Glutamatergic neuron (in vitro differentiated cells): ENCODE measurements at places on chromosomes 7 and 10.

- no peak for DNase-seq
Measured at GRCh38 chr10:63173468-63174232, 40.5 kb downstream of the NRBF2 start.

DNA sequence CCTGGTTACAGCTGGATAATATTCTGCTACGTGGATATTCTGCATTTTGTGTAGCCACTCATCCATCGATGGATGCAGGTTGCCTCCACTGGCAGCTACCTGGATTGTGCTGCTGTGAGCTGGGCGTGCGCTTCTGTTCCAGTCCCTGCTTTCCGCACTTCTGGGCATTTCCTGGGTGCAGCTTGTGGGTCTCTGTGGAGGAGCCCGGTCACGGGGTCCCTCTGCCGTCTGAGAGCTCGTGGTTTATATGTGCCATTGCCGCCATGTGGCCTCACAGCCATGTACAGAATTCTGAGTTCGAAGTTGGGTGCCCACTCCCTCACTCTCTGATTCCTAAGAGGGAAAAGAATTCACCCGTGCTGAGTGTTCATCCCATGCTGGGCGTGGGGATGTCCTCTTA is 38.3 kb downstream of the JAKMIP3 start:
- DNase-seq = no peak

DNA sequence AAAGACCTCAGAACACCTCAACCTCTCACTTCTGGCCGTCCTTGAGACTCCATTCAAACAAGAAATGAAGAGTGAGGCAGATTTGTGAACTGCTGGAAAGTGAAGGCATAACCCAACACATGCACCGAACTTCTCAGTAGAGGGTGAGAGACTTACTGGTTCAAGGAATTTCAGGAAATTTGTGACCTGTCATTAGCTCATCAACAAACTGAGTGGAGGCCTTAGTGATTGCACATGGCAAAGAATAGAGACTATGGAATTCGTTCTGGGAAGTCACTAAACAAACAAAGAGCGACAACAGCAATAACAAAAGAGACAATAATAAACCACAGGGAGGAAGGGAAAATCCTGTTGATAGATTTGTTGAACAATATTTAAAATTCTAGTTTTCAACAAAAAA is 125.0 kb upstream of the AKR1E2 start:
- DNase-seq = no peak

DNA sequence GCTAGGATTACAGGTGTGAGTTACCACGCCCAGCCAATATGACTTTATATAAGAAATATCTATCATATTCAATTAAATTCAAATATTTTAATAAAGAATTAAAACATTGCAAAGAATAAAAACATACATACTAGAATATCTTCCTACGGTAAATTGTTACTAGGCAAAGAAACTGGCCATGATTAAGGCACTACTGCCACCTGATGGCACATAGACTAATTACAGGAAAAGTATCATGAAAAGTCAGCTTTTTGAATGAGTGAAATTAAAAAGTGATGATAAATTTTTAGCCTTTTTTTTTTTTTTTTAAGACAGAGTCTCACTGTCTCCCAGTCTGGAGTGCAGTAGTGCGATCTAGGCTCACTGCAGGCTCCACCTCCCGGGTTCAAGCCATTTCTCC is 30.9 kb downstream of the MRPS33 start:
- no peak for DNase-seq

DNA sequence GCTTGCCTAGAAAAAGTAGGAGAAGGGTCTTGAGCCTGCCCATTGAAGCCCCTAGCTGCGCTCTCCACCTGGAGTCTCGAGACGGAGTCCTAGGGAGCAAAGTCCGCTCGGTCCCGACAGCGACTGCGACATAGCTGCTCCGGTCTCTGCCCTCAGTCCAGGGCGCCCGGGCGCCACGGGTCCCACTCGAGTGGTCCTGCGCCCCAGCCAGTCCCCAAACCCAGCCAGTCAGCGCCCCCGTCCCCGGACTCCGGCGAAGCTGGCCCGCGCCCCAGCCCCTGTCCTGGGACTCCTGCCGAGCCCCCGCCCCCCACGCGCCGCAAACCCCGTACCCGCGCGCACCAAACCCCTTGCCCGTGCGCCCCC is 490 bp downstream of the TNS3 start:
- peak; percentile 35 for DNase-seq

DNA sequence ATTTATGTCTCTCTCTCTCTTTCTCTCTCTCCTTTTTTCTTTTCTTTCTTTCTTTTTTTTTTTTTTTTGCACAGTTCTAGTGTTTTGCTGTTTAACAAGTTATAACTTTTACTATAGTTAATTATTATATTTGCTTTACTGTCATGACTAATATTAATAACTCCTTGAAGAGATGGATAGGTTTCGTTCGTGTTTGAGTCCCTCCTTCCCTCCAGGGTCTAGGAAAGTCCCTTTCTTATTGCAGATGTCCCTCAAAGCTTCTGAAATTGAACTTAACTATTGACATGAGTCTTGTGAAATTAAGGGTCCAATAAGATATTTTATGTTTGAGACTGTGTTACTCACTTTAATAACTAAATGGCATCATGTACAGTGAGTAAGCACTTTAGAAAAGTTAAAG is 131.4 kb downstream of the PLXDC2 start:
- DNase-seq = no peak

GRCh38 chr7:99631295-99632109 is 14.8 kb downstream of the ZSCAN25 start:
- no peak for DNase-seq

GRCh38 chr7:105677817-105678573 is 96.7 kb upstream of the EFCAB10 start:
- no peak for DNase-seq

DNA sequence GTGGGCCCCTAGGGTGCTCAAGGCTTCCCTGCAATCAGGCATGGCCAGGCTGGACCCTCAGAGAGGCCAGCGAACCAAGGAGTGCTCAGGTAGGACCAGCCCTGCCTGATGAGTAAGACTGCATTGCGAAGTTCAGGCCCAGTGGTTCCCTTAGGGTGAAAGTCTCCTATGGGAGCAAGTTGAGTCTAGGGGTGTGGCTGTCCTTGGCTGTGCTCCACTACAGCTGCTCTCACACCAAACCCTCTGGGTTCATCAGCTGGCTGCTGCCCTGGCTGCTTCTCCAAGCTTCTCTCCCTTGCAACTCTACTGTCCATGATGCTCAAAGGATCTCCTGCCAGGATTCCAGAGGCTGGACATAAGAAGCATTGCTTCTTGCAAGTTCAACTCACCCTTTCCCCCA is 18.7 kb downstream of the FAM25A start:
- no peak for DNase-seq

DNA sequence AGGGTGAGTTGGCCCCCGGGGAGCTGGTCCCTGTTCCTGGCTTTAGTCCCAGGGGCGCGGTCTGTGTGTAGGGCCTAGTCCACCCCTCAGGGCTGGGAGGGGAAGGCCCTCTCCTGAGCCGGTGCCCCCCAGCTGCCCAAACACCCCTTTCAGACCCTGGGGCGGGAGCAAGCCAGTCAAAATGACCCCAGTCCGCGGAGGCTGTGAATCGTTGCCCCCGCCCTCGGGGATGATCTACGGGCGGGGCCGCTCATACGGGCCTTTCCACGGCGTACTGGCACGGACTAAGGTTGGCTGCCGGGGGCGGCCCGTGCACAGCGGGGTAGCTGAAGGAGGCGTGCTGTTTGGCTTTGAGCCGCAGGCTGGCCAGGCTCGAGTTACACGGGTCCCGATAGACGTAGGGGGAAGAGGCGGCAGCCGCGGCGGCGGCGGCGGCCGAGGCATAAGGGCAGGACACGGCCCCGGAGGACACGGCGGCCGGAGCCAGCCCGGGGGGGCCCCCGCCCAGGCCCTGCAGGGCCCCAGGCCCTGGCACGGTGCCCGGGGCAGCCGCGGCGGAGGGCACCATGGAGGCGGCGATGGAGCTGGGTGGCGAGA is 4.3 kb downstream of the ELOVL3 start:
- DNase-seq = peak; percentile 71

- DNase-seq = no peak
Measured at GRCh38 chr7:130899638-130900401, 165.8 kb upstream of the KLF14 start.

- no peak for DNase-seq
Measured at GRCh38 chr10:77351386-77351785, 286.2 kb downstream of the KCNMA1 start.
